Right atrium auricular region (tissue), 2 donors: ENCODE measurements at places on chromosomes 16 and 17.

- no peak for DNase-seq
Measured at GRCh38 chr16:12173121-12173520, 196.6 kb downstream of the SNX29 start.

- DNase-seq: no peak
Measured at GRCh38 chr16:87705771-87706277, 60.0 kb downstream of the KLHDC4 start.

DNA sequence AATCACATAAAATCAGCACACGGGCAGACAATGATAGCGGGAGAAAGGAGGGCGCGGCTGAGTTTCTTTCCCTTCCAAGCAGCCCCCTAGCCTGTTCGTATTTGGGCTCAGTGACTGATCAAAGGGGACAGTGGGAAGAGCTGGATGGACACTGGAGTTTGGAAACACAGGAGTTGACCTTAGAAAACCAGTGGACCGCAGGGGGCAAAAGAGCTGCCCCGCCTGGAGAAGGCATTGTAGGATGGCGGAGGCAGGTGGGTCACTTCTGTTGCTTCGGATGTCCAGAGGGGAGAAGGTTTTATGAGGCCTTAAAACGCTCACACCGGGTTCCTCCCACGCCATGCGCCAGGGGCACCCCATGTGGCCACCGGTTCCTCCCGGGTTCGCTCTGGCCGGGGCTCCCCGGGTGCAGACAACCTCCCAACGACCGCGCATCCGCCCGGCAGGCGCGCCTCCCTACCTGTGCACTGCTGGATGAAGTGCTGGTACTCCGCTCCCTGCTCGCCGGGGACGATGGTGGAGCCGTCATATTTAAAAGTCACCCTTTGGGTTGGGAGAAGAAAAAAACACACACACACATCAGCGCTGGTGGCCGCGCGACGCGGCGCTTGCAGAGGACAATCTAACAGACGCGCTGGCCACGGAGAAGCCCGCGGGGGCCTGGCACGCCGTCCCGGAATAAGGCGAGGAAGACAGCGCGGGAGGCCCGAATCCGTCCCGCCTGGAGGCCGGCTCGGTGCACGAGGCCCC, 662 bp downstream of the COTL1 start:
- no peak for DNase-seq

- DNase-seq: no peak
Measured at GRCh38 chr17:80722661-80723060, 178.0 kb downstream of the RPTOR start.

DNA sequence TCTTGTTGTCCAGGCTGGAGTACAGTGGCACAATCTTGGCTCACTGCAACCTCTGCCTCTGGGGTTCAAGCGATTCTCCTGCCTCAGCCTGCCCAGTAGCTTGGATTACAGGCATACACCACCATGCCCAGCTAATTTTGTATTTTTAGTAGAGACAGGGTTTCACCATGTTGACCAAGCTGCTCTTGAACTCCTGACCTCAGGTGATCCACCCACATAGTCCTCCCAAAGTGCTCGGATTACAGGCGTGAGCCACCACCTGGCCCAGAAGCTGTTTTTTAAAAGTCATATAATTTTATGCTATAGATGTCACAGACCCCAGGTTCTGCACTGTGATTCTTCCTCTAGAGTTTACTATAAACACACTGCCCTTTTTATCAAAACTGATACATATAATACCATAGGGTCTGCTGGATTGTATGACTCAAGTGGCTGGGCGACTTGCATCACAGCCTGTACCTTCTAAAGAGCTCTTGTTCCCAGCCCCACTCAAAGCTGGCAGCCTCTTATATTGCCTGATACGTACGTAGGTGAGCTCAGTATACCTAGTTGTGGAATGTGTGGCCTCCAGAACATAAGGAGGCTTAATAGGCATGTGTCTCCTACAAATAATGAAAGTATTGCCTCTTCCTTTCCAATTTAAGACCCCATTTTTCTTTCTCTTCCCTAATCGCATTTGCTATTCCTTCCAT, 295.8 kb downstream of the ZFHX3 start:
- DNase-seq: no peak
